ENCODE measurements at places on chromosomes 6 and 20.

- no peak for DNase-seq
These were observed 131.5 kb downstream of the TAF4 start for GRCh38 chr20:61933951-61934715.

DNA sequence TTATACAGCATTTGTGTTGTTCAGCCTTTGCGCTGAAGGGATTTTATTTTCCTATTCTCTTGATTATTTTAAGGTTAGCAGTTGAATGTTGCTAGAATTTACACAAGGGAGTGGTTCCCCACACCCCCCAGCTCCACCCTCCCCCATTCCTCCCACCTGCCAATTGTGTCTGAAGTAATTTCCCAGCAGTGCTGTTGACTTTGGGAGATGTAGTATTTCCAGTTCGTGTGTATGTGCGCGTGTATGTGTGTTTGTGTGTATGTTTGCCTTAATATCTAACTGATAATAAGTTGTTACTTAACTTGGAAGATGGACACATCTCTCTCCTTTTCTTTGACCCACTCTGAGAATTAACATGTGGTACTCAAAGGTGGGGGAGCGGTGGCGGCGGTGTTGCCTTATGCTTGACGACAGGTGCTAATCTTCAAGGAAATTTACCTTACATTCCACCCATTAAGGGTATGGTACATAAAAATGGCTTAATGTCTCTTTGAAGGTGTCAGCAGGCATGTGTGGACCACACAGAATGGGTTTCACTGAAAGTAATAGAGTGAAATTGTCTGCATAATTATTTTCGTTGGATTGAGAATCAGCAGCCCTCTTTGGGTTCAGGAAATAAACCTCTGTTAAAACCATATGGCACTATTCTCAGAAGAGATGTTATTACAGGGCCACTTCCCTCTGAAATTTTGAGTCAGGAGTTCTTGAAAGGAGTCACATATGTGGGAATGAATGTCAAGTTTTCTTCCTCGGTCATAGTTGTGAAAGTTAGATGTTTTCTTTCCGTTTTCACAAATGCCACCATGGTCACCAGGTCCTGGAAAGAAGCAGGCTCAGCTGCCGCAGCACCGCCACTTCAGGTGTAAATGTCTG lies 95.6 kb upstream of the SUPT3H start:
- no peak for DNase-seq

GRCh38 chr6:13733178-13733887 lies 21.7 kb upstream of the RANBP9 start:
- no peak for DNase-seq

DNA sequence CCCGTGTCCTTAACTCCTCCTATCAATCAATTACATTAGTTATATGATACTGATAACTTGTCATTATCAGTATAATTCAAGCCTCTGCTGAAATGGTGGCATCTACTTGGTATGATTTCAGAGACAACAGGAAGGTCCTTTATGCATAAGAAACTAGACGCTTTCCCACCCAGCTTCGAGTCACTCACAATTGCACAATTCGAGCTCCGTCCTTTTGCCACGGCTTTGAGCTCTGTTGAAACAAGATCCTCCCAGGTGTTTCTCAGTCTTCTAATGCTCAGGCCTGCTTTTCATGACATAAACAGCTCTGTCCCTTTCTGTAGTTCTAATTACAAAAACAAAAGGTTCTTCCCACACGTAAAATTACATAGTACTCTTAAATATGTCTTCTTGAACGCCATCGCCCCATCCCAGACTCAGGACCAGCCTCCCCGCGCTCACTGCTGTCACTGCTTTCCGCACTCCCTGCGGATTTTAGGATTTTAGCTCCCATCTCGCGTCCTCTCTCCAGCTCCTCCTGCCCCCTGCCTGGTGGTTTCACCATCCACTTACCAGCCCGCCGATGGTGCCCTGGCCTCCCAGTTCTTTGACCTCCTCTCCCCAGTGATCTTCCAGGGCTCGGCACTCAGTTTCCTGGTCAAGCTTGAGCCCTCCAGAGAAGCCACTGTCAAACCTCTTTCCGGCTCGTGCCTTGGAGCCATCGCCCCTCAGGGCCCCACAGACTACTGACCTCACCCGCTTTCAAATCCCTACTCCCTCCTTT lies 23.2 kb upstream of the PNPLA1 start:
- no peak for DNase-seq

GRCh38 chr6:105280033-105280432 lies 100.2 kb upstream of the POPDC3 start:
- DNase-seq = no peak

- no peak for DNase-seq
These were observed 1121.7 kb upstream of the MAP3K7 start for GRCh38 chr6:91708534-91708933.

DNA sequence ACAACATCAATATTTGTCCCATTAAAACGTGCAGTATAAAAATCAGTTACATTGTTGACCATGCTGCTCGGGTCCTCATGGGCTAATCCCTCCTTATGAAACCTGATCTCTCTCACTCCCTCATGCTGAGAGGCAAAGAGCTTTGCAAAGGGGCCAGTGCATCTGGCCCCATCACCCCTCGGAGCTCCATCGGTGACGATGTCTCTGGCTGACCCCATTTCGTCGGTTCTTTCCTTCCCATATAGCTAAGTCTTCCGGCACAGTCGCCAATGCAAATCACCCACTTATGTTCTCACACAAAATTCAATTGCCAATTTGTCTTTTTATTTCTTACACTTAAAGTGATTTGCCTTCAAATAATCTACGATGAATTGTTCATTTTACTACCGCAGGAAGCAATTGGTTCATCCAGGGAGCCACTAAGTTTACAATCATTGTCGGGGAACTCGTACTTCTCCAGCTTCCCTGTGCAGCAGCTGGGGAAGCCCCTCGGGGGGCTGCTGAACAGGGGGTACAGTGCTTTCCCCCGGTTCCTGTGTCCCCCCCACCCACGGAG lies 199.8 kb upstream of the CDH4 start:
- no peak for DNase-seq

DNA sequence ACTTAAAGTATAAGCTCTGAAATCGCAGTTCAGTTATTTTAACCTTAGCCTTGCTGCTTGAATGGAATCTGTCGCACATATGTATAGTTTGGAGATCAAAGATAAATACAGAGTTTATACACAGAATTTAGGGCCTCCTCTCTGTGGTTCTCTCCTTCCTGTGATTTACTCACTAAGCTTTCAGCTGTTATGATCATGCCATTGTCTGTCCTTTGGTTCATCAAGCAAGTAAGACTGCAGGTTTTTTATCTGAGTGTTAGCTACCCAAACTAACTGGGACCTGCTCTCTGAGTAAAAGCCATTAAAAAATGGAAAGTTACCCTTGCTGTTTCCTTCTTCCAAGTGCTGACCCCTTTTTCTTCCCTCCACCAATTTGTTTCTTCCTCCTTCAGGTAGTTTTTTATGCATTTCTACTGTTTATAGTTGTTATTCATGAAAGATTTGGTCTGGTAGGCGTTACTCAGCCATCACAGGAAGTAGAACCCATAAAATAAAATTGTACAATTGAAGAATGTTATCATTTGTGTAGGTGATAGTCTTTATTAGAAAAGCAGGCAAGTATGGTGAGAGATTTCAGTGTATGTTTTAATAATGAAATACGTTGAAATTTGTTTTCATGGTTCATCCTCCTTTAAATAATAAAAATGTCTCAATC lies 33.7 kb upstream of the SUMO4 start:
- DNase-seq = no peak

GRCh38 chr6:79650950-79651349 lies 19.8 kb downstream of the SH3BGRL2 start:
- no peak for DNase-seq

GRCh38 chr20:48186447-48186846 lies 401.2 kb upstream of the SULF2 start:
- DNase-seq = no peak

DNA sequence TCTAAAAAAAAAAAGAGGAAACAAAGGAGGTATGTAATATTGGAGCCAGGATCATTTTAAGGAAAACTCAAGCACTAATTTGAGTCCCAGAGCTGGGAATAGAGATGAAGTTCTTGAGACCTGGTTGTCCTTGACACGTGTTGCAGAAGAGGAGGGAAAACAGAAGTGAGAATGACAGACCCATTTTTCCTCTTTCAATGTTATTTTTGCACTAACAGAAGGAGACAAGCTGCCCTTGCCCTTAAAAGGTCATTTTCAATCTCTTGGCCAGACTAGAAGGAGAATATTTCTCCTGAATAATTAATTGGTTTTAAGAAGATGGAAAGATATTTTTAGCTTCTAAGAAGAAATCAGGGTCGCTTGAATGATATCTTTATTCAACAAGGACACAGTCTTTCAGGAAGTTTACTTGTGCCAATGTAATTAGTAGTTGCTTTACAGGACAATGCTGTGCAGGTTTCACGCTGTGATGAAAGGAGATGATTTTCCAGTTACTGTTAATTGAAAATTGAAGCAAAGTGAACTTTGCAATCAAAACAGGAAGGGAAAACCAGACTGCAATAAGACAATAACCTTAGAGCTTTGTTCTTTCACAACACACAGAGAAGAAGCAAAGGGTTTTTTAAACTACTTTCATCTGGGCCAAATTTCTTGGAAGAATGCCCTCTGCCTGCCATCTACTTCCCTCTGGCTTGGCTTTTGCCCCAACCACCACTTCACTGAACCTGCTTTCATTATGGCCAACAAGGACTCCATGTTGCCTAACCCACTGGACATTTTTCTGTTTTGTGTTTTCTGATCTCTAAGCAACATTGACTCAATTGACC lies 107.8 kb upstream of the SHLD1 start:
- no peak for DNase-seq

GRCh38 chr6:155584006-155584405 lies 128.4 kb upstream of the NOX3 start:
- DNase-seq = no peak

DNA sequence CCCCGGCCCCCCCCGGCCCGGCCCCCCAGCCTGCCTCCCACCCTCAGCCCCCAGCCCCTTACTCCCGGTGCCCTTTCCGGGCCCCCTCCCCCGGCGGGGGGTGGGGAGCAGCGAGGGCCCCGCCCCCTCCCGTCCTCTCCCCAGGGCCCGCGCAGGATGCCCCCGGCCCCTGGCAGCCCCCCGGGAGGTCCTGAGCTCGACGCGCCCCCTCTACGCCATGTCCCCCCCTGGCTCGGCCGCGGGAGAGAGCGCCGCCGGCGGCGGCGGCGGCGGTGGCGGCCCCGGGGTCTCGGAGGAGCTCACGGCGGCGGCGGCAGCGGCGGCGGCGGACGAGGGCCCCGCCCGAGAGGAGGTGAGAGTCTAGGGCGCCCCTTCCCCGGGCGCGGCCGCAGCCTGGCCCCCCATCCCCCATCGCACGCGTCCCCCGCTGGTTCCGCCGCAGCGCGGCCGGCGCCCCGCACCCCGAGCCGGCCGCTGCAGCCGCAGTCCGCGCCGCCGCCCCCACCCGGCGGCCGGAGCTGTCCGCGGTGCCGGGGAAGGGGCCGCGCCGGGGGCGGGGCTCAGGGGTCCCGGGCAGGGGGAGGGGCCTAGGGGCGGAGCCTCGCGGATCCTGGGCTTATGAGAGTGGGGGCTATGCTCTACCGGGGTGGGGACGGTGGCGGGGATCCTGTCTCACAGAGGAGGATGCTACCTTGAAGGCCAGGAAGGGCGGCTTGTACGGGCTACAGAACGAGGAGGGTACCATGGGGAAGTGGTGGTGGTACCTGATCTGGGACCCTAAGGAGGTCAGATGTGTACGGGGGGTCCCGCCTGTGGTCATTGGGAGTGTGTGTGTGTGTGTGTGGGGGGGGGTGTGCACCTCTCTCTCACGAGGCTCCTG lies 516 bp downstream of the TMEM151B start:
- DNase-seq = no peak

DNA sequence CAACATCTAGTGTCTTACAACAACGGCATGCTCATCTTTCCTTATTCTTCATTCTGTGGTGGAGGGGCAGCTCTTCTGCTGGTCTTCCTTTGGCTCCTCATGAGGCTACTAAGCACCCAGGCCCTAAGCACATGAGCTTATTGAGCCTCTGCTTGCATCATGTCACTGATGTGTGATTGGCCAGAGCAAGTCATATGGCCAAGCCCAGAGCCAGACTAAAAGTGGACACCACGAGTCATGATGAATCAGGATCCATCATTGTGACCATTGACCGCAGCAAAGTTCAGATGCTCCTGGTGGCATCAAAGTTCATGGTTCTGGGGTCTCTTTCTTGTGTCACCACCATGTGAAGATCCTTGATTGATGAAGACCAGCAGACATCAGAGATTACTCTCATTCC lies 192.0 kb upstream of the FOXA2 start:
- DNase-seq = no peak

DNA sequence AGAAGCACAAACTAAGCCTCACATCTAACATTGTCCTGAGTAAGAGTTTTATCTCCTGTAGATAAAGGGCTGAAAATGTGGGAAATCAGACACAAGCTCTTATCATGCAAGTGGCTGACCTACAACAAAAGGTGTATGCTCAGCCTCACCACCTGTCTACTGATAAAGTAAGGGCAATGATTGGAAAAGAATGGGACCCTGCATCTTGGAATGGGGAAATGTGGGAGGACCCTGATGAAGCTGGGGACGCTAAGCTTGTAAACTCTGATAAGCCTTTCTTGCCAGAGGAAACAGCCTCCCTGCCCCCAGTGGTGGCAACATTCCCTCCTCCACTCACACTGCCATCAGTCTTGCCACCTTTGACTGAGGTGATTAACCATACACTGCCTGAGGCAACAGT lies 166.6 kb downstream of the KHDRBS2 start:
- DNase-seq = no peak

- DNase-seq = no peak
These were observed 337.5 kb upstream of the CITED2 start for GRCh38 chr6:139711804-139712585.

- no peak for DNase-seq
These were observed 16.5 kb upstream of the DSE start for GRCh38 chr6:116354236-116354635.

DNA sequence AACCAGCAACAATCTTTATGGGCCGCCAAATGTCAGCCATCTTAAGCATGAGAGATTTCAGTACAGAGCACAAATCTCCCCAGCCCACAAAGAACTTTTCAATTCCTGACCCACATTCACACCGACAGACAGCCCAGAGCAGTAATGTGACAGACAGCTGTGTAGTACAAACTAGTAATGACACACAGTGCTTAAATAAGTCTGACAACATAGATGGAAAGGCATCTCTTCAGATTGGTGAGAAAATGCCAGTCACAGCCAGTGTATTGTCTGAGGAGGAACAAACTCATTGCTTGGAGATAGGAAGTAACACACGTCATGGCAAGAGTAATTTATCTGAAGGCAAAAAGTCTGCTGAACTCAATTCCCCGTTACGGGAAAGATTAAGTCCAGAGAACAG lies 36.0 kb downstream of the KIZ start:
- no peak for DNase-seq
